ENCODE measurements at places on chromosomes 1 and 21.

GRCh38 chr1:37813529-37814145 lies 5.6 kb upstream of the YRDC start:
- no peak for DNase-seq

DNA sequence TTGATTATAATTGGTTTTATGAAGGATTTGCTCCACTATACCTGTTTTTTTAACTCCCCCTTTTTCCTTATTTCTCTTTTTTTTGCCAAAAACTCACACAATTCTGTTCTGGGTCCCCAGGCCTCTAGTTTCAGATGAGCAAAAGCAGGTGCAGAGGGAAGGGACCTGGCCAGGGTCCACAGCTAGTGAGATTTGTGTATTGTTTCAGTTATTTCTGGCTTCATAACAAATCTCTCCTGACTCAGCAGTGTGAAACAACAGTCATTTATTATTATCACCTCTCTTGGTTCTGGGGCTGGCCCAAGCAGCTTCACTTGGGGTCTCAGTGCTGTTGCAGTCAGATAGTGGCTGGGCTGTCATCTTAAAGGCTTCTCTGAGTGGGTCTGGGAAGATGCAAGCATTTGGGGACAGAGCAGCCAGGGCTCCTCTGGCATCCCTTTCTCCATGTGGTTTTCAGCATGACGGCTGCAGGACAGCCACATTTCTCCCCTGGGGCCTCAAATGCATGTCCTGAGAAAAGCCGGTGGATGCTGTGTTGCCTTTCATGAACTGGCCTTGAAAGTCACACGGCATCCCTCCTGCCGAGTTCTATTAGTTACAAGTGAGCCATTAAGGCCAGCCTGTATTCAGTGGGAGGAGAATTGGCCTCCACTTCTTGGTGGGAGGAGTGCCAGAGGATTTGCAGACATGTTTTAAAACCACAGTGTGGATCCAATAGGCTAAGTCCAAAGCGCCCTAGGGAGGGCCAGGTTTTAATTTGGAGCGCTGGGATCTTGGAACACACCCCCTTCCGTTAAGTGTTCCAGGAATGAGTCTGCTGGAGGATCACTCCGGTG lies 137.1 kb downstream of the CAMTA1 start:
- DNase-seq = peak; percentile 69

GRCh38 chr1:236717811-236718210 lies 31.5 kb downstream of the ACTN2 start:
- DNase-seq = no peak

GRCh38 chr1:61368876-61369275 lies 286.5 kb downstream of the NFIA start:
- no peak for DNase-seq

DNA sequence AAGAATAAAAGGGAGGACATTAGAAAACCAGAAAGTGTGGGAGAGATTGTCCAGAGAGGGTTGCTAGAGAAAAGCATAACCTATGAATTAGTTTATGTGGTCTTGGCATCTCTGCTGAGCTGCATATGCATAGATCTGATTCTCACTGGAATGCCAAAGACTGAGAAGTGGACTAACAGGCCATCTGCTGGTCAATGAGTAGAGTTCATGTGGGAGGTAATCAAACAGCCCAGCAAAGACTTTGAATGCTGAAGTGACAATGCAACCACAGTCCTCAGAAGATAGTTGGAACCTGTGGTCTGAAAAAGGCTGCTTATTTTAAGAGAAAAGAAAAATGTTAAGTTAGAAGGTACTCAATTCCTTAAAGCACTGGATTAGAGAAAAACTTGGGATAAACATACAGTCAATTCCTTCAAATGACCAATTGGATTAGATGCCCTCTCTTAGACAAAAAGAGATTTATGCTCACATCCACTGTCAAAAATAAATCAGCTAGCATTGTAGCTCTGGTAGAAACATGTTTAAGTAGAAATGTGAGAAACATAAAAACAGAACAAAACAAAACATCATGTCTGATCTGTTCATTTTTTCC lies 382.8 kb downstream of the AMY1C start:
- DNase-seq = no peak

GRCh38 chr21:32534113-32534512 lies 51.2 kb downstream of the TCP10L start:
- DNase-seq = no peak

GRCh38 chr1:20184997-20185833 lies 681 bp upstream of the UBXN10 start:
- no peak for DNase-seq

GRCh38 chr1:227043755-227044154 lies 103.7 kb downstream of the COQ8A start:
- no peak for DNase-seq

GRCh38 chr1:59499273-59499942 lies 202.5 kb downstream of the FGGY start:
- no peak for DNase-seq

- no peak for DNase-seq
Observed at GRCh38 chr1:84370831-84371394, 27.4 kb upstream of the DNASE2B start.

GRCh38 chr1:174008979-174009378 lies 13.2 kb downstream of the RC3H1 start:
- DNase-seq = no peak

All from GM04504 (cell line).